ENCODE measurements at places on chromosomes 16 and 17. TPM values are rescaled to one million over a fixed set of nuclear protein-coding genes. Genes with fewer than 3 reads are reported as not detected.

GRCh38 chr17:40219594-40220338, 662 bp downstream of the WIPF2 start:
- no peak for DNase-seq

DNA sequence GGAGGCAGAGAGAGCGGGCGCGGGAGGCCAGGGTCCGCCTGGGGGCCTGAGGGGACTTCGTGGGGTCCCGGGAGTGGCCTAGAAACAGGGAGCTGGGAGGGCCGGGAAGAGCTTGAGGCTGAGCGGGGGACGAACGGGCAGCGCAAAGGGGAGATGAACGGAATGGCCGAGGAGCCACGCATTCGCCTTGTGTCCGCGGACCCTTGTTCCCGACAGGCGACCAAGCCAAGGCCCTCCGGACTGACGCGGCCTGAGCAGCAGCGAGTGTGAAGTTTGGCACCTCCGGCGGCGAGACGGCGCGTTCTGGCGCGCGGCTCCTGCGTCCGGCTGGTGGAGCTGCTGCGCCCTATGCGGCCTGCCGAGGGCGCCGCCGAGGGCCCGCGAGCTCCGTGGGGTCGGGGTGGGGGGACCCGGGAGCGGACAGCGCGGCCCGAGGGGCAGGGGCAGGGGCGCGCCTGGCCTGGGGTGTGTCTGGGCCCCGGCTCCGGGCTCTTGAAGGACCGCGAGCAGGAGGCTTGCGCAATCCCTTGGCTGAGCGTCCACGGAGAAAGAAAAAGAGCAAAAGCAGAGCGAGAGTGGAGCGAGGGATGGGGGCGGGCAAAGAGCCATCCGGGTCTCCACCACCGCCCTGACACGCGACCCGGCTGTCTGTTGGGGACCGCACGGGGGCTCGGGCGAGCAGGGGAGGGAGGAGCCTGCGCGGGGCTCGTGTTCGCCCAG, 1.2 kb upstream of the CBX4 start:
- peak; percentile 68 for DNase-seq

DNA sequence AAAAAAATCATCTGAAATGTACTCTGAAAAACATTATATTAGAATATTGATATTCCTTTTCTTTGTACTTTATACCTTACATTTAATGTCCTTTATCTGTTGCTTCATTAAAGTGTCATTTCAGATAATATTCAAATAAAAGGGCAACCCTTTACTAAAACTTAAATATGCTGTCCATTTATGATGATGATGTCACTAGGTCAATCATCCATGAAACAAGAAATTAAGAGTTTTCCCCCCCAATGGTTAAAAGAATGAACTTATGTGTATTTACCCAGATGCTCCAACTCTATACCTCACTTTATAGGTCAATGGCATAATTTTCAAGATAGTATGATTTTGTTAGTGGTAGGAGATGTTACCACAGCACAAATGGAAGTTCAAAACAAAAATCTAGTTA, 15.3 kb downstream of the APPBP2 start:
- no peak for DNase-seq

Gene SLC5A11
- 0.75 TPM for total RNA-seq

Gene MRPS7
- 34.0 TPM for total RNA-seq

DNA sequence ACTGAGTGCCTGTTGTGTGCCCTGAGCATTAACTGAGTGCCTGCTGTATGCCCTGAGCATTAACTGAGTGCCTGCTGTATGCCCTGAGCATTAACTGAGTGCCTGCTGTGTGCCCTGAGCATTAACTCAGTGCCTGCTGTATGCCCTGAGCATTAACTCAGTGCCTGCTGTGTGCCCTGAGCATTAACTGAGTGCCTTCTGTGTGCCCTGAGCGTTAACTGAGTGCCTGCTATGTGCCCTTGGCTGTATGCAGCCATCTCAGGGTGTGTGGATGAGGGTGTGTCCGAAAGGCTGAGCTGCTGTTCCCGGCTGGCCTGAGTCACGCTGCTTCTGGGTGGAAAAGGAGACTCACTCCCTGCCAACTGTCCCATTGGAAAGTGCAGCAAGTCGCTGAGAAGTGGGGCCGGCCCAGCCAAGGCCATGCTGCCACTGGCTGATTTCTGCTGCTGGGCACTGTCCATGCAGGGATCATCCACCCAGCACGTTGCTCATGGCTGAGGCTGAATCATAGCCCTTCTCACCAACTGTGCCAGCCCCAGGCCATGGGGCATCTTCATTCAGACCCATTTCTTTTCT, 113.8 kb downstream of the OR1D5 start:
- no peak for DNase-seq

DNA sequence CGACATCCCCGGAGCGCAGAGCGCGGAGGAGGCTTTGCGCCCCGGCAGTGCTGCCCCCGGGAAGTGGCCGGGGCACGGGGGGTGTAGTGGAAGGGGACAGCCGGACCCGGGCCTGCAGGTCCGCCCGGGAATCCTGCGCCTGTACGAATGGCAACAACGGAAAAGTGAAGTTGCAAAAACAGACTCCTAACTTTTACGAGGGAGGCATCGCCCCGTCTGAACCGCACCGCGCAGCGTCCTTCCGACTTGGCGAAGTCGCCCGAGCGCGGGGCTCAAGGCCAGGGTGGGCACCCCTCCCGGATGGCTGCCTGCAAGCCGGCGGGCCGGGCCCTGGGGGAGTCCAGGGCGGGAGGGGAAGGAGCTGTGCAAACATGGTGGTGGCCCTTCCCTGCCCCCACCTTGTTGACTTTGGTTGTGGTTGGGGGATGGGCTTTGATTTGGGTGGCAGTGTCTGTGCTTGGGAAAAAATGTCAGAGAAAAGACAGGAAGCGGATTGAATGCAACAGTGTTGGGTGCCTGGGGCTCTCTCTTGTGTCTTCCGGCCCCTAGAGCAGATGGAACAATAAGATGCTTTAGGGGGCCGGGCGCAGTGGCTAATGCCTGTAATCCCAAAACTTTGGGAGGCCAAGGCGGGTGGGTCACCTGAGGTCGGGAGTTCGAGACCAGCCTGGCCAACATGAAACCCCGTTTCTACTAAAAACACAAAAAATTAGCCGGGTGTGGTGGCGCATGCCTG, 675 bp downstream of the RNF213 start:
- peak; percentile 78 for DNase-seq

Gene TMEM231
- total RNA-seq = 3.4 TPM

DNA sequence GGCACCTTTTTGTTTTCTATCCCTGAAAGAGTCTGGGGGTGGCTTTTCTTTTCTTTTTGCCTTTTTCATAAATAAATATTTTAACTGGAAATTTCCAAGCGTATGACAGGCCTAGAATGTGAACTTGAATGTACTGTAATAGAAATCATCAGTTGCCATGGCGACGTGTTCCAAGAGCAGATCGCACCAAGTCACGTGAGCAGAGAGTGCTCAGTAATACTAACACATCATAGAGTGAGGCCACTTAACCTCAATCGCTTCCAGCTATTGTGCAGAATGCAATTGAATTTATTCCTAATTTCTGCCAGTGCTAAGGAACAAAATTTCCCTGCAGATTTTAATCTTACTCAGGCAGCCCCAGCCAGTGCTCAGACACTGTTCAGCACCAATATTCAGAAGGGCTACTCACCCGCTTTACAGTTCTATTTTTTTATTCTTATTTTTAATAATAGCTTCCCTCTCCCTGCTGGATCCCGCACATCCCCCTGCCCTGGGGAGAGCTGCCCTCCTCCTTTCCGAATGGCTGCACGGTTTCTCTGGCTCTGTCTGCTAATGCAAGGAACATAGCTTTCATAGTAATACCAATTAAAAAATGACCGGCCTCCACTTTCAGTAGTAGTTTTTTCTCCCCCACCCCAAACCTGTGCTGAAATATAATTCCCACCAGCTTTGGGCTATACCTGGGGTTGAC, 26.2 kb upstream of the PMFBP1 start:
- no peak for DNase-seq

DNA sequence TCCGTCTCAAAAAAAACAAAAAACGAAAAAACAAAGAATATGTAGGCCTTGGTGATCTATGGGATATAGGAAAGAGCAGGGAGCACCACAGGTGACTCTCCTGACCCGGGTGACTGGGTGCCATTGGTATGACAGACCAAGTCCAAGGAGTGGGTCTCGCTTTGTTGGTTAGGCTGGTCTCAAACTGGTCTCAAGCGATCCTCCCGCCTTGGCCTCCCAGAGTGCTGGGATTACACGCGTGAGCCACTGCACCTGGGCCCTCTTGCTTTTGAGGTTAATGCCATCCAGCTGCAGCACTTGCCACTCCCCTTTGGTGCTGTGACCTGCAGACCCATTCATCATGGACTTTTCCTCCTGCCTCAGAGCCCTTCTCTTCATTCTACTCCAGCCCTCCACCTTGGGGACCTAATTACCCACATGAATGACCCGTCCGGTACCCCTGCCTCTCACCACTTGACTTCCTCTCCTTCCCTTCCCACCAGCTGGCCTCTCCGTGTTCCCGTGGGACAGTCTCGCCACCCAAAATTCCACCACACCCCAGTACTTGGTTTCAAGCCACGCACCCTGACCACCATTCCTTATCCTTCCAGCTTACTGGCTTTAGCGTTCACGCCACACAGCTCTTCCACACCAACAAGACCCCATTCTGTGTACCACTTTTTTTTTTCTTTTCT, 3.2 kb upstream of the UBE2G1 start:
- no peak for DNase-seq

Gene CEMP1
- total RNA-seq = 1.1 TPM

DNA sequence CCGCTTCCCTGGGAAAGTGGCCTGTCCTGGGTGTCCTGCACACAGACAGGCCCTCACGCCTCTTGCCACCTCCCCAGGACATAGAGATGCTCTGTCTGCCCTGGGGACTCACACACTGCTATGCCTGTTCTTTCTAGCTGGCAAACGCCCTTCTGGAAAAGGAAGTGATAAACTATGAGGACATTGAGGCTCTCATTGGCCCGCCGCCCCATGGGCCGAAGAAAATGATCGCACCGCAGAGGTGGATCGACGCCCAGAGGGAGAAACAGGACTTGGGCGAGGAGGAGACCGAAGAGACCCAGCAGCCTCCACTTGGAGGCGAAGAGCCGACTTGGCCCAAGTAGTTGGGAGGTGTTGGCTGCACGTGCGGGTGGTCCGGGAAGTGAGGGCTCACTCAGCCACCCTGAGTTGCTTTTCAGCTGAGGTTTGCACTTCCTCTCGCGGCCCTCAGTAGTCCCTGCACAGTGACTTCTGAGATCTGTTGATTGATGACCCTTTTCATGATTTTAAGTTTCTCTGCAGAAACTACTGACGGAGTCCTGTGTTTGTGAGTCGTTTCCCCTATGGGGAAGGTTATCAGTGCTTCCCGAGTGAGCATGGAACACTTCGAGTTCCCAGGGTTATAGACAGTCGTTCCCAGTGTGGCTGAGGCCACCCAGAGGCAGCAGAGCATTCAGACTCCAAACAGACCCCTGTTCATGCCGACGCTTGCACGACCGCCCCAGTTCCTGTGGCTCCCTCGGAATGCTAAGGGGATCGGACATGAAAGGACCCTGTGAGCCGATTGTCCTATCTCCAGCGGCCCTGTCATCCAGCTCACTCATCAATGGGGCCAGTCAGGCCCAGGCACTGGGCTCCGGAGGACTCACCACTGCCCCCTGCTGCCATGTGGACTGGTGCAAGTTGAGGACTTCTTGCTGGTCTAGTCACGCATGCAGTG, 3.5 kb upstream of the RPL13 start:
- peak; percentile 87 for DNase-seq

- DNase-seq = no peak
Observed at GRCh38 chr16:11056090-11056992, 112.0 kb downstream of the CLEC16A start.

Gene CACNG5
- not detected for total RNA-seq

Gene KRT14
- not detected for total RNA-seq

DNA sequence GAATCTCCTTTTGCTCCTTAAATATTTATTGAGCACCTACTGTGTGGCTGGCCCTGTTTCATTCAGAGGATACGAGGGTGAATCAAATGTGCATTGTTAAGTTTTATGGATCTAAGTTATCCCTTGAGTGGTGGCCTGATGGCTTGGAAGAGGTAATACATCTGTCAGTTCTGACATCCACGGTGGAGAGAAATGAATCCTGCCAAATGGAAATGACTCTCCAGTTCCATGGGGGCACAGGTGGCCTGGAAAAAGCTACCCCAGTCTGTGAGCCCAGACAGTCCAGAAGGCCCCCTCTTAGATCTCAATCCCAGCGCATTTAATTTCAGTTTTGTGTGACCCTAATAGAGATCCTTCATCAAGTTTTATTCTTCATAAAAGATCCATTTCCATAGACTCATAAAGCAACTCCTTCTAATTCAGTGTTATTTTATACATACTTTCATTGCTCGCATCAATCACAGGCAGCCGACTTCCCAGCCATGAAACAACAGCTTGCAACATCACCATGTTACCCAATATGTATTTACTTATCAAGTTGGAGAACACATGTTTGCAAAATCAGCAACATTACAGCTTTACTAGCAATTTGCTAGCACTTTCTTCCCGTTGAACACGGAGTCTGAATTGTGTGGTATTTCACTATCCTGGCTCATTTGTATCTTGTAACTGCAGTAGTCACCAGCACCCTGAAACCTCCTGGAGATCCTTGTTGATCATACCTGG, 334.8 kb upstream of the HSBP1 start:
- DNase-seq = no peak

DNA sequence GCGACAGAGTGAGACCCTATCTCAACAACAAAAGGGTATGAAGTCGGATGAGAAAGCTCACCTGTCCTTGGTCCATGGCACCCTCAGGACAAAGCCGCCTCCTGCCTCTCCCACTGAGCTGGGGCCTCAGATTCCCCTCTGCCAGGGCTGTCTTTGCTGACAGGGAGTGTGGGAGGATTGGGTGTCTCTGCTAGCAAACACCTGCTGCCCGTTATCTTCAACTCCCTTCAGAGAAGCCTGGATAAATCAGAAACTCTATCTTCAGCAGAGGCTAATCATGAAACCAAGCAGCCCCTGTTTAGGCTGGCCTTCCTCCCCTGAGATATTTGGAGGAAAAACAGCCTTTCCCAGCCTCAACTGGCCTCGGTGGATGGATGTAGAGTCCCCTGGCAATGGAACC, 36.3 kb upstream of the CDH1 start:
- DNase-seq = no peak

- DNase-seq = no peak
Observed at GRCh38 chr16:77304877-77305276, 105.7 kb downstream of the SYCE1L start.

Gene CACNA1H
- 2.9 TPM for total RNA-seq

GRCh38 chr17:45334701-45335677, 18.2 kb upstream of the MAP3K14 start:
- no peak for DNase-seq

DNA sequence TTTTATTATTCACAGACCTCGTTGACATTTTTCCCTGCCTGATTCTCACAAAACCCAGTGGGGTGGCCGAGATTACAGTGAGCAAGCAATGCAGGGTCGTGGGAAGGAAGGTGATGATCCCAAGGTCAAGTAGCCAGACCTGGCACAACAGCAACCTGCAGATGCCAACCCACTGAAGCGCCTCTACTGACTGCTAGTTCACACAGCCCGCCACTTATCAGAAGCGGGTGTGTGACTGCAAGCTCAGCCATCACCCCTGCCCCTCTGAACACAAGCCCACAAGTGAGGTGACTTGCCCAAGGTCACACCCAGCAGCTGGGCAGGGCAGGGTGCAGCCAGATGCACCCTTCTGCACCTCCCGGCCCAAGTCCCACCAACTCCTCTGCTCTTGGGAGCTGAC, 7.1 kb downstream of the TFAP4 start:
- DNase-seq = no peak

GRCh38 chr16:65102326-65102725, 19.5 kb downstream of the CDH11 start:
- DNase-seq = no peak

- peak; percentile 96 for DNase-seq
Observed at GRCh38 chr16:80540516-80541305, at the start of gene DYNLRB2. DYNLRB2 (plus strand) TSS chr16:80540993; CDS start chr16:80541077, 84 bp downstream.
